Stimulated activated CD8-positive, alpha-beta memory T cell treated with anti-CD3 and anti-CD28 coated beads, Interleukin-15, amount 100 ng/mL, for 4 hours (primary cell): ENCODE measurements at places on chromosomes 7 and 10.

DNA sequence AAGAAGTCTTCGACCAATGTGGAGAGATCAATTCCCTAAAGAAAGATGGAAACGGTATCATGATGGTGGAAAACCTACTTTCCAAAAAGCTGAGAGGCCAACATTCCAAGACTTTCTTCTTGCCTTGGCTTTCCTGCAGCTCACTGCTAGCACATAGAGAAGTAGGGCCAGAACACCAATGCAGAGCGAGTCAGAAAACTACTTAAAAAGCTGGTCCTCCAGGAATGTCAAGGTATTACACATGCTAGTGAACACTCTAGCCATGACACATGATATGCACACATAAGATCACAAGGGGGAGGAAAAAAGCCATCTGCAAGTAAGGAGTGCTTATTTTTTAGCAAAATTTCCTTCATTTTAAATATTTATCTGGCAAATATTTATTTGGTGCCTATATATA, 22.7 kb downstream of the GPAM start:
- DNase-seq: no peak

GRCh38 chr10:49076741-49077521, 38.4 kb downstream of the VSTM4 start:
- no peak for DNase-seq

- DNase-seq: no peak
Measured at GRCh38 chr10:97854743-97855142, 5.1 kb downstream of the GOLGA7B start.

GRCh38 chr10:90066435-90066834, 365.0 kb downstream of the KIF20B start:
- DNase-seq: no peak

GRCh38 chr7:132752431-132752830, 176.2 kb upstream of the PLXNA4 start:
- no peak for DNase-seq

- no peak for DNase-seq
Measured at GRCh38 chr10:95567903-95568630, 6.9 kb upstream of the SORBS1 start.

GRCh38 chr10:75293446-75293820, 57.7 kb upstream of the COMTD1 start:
- DNase-seq: no peak

GRCh38 chr10:91607646-91608403, 25.0 kb downstream of the PPP1R3C start:
- no peak for DNase-seq

GRCh38 chr10:13322615-13323148, 22.8 kb upstream of the PHYH start:
- no peak for DNase-seq

GRCh38 chr10:133544506-133544905, 17.3 kb downstream of the CYP2E1 start:
- DNase-seq: no peak

DNA sequence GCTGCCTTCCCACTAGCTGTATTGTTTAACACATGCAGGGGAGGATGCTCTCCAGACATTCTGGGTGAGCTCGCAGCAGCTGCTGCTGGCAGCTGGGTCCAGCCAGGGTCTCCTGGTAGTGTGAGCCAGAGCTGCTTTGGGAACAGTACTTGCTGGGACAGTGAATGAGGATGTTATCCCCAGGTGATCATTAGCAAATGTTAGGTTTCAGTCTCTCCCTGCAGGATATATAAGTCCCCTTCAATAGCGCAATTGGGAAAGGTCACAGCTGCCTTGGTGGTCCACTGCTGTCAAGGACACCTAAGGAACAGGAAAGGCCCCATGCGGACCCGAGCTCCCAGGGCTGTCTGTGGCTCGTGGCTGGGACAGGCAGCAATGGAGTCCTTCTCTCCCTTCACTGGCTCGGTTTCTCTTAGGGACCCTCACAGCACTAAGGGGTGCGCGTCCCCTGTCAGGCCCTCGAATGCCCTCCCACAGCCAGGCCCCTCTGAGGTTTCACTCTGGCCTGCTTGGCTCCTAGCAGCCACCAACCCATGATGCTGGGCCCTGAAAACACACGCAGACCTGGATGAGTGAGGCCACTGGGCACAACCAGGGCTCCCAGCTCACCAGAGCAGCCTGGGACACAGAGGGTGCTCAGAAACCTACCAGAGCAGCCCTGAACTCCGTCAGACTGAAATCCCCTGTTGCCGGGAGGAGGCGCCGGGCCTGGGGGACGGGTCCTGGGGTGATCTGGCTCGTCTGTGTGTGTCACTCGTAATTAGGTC, 173.0 kb upstream of the LANCL2 start:
- DNase-seq: no peak

GRCh38 chr10:131804551-131805295, 96.1 kb upstream of the PPP2R2D start:
- DNase-seq: no peak

GRCh38 chr10:126734015-126734414, 63.5 kb upstream of the C10orf90 start:
- no peak for DNase-seq

GRCh38 chr7:148931470-148931869, 47.4 kb upstream of the EZH2 start:
- no peak for DNase-seq

DNA sequence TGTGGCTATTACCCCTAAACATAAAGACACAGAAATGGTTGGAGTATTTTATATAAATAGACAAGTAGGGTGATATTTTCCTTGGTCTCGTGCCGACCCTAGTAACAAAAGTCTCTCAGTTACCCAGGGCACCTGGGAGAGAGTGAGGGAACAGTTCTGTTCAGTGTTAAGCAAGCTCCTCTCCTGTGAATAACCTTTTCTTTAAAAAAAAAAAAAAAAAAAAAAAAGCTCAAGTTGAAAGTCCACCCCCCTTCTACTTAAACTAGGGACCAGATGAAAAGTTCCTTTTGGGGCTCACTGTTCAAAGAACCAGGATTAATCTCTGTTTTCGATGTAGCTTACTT, 636.9 kb upstream of the GALNT17 start:
- no peak for DNase-seq

- no peak for DNase-seq
Measured at GRCh38 chr7:96005271-96005670, 232.9 kb downstream of the DYNC1I1 start.

- no peak for DNase-seq
Measured at GRCh38 chr7:101833799-101834198, 16.4 kb downstream of the CUX1 start.

DNA sequence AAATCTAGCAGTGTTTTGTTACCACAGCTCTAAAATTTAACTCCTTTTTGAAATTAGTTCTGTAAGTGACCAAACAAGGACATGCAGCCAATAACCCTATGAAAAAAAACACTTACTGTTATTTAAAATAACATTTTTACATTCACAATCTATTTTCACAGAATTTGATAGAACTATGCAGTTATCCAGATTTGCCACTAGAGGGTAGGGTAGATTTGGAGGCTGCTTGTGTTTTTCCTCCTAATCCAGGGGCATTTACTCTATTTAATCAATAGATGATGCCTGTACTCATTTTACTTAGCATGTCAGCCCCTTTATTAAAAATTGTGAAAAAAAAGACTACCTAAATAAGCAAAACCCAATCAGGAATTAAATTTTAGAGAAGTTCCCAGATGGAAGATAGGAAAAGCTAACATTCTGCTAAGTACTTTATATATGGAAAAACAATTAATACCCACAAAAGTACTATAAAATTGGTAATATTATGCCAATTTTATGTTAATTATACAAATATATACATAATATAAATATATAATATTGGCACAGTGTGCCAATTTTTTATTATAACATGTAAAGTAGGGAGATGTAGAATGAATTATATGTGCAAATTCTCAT, 18.1 kb upstream of the LIPK start:
- no peak for DNase-seq

GRCh38 chr10:127908106-127908958, 1.4 kb downstream of the PTPRE start:
- DNase-seq: no peak

DNA sequence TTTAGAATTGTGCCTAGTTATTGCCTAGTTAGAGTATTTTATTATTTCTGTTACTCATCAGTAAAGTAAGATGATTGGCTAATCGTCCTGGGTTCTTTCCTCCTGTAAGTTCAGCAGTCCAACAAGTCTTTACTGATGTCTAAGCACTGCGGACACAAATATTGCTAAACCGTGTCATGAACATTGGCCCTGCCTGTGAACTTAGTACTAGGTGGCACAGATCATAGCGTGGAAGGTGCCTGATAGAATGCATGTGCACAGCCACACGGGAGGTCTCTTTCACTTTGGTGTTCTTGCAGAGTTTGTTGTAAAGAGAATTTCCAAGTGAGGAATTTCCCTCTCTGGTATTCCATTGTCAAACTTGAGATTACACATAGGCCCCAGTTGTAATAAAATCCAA, 38.0 kb downstream of the RBM33 start:
- DNase-seq: no peak

- no peak for DNase-seq
Measured at GRCh38 chr7:134085311-134085710, 41.8 kb upstream of the LRGUK start.

DNA sequence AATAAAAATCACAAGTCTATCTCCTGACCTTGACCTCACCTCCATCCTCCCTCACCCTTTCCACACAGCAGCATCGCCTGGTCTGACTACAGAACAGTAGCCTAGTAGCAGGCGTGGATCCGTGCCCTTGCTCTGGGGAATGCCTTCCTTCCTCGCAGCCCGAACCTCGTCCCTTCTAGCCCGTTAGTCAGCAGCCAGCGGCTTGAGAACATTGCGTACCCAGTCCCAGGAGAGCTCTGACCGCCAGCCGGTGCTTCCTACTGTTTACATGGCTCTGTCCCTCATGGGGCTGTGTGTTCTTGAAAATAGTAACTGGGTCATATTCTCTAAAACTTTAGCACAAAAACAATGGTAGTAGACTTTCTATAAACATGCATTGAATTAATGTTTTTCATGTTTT, 682.7 kb upstream of the IGFBP3 start:
- no peak for DNase-seq

DNA sequence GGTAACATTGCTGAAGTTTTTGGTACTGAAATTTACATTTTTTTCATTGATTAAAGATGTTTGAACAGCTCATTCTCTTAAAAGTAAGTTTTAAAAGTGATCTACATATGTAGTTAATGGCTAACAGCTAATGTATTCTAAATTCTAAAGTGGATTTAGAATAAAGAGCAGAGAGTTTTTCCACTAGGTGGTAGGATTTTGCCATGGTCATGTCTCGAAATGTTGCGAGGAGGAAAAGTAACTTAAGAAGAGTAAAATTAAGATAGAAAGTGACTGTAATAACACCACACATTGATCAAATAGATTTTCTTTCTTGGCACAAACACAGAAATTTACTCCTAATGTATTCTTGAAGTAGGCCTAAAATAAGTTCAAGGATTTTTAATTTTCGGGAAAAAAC, 19.8 kb downstream of the LSMEM1 start:
- DNase-seq: no peak

GRCh38 chr7:27201580-27202017, 1.7 kb upstream of the HOXA13 start:
- no peak for DNase-seq

DNA sequence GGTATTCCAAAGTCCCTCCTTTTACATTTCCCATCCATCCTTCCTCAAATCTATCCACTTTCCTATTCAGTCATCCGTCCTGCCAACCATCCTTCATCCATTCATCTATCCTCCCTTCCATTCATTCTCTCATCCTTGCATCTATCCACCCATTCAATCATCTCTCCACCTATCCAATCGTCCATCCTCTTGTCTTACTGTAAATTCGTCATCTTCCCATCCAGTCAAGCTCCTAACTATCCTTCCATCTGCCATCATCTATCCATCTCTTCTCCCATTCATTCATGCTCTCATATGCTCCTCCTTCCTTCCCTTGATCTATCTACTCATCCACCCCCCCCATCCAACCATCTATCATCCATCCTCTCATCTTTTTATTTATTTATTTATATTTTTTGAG, 5.0 kb downstream of the CALHM3 start:
- no peak for DNase-seq

DNA sequence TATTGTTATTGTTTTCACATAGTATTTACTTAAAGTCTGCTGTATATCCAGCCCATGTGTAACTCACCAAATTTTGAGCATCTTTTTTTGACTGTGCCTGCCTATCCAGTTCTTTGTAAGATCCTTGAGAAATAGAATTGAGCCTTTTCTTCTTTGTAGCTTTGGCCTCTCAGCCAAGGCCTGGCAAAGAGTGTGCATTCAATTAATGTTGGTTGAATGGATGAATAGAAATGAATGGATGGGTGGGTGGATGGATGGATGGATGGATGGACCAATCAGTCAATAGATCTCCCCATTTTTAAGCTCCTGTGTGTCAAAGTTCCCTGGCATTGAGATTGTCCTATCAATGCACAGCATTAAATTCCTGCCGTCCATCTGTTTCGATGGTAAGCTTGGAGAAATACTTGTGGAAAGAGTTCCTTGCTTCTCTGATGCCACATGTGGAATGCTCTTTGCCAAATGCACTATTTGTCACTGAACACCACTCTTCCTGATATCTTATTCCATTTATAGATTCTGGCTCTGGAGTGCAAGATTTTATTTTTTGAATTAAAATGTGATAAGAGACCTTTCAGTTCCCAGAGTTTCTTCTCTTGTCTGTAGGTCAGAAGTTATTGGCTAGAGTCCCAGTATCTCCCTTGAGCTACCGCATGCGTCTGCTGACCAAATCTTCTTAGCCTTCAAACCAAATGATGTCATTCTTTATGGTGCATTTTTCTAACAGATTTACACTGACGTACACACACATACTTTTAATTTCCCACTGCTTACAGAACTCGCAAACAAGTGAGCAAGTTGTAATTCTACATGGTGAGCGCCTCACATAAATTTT, 20.7 kb upstream of the ADRB1 start:
- no peak for DNase-seq

DNA sequence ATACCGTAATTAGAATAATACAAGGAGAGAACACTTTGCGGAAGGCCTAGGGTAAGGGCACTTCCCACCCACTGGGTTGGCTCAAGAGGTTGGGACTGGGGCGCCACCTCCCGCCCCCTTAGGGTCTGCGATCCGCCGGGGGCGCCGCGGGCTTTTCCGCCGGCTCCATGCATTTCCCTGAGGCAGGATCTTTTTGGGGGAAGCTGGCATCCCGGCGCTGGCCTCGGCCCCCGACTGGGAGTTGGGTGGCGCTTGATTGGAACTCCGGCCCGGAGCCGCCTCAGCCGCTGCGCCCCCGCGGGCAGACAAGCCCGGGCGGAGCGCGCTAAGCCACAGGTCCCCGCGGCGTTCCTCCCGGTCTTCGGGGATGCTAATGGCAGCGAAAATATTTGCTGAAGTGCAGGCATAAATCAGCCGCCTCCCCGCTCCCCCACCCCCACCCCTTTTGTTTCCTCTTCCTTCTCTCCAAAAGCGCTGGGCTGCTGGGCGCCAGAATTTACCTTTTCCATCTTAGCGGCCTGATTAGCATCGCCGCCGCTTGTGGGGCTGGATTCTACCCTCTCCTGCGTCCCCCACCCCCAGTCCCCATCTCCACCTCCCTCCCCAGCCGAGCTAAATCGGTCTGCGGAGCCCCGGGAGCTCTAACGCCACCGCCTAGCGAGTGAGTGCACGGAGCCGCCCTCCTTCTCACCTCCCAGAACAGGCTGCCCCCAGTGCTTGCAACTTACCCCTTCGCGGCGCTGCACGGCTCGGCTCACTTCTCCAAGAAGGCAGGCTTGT, 5.1 kb downstream of the UNC5B start:
- DNase-seq: no peak
